C1 segment of cervical spinal cord (tissue), 14 donors: ENCODE measurements at places on chromosomes 3 and 15.

DNA sequence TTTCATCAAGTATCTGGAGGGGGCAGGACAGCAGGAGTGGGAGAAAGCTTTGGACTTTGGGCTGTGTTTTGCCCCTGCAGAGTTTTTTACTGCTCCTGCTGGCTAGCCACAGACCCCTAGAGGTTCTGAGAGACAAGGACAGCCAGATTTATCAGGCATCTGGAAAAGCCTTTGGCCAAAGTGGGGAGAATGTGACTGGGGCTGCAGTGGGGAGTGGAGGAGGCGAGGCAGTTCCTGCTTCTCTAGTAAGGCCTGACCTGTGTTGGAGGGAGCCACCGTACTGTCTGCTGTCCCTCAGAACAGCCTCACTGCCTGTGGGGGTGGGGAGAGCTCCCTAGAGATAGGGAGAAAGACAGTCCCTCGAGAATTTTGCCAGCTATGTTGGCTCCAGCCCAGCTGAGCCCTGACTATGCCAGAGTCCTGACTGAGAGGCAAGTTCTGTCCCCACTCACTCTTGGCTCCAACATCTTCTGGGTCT, 2.2 kb downstream of the ALPK3 start:
- DNase-seq, result no peak

GRCh38 chr3:9399746-9400145, 2.3 kb downstream of the SETD5 start:
- peak; percentile 35 for DNase-seq

- no peak for DNase-seq
These were observed 1052.8 kb downstream of the NAALADL2 start for GRCh38 chr3:175911937-175912336.

DNA sequence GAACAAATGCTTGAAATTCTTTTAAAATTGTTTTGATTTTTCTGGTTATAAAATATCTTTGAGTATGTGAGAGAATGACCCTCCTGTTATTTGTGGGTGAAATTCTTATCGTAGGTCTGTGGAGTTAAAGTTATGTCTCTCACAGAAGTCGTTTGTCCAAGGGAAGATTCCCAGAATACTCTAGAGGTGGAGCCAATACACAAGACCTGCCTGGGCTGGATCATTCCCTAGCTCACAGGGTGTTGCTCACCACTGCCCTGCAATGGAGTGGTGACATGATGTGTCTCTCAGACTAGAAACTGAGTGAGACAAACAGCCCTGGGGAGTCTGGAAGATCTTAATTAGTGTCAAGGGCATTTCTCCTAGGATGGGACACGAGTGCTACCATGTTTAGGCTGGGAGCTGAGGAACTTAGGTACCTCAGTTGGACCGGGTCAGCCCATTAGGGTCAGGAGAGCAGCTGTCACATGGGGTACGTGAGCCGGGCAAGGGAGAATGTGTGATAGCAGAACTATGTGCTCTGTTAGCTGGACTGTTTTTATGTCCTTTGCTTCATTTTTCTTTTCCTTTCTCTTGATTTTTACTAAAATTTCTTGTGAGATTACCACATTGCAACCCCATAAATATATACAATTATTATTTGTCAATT, 53.6 kb upstream of the MYO5C start:
- no peak for DNase-seq

DNA sequence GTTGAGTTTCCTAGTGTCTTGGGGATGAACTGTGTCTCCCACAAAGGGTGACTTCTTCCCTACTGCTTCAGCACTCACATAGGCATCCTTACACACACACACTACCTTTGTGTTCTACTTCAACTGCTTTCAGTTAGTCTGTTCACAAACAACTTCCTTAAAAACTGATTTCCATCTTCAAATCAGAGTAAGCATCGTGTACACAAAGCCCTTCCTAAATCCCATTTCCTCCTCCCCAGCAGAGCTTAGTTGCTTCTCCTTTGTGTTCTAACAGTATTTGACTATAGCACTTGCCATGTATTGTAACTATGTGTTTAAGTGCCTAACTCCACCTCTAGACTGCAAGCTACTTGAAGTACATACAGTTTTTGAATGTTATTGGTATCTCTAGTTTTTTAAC, 71.7 kb downstream of the TNIK start:
- no peak for DNase-seq
